T follicular helper cell (primary cell): ENCODE measurements at places on chromosomes 16 and 17.

GRCh38 chr16:5461141-5461540, 363.5 kb upstream of the EEF2KMT start:
- no peak for DNase-seq

GRCh38 chr17:79931817-79932309, 92.6 kb upstream of the CBX4 start:
- DNase-seq = no peak

GRCh38 chr17:63774969-63775265, 947 bp downstream of the DDX42 start:
- DNase-seq = no peak

DNA sequence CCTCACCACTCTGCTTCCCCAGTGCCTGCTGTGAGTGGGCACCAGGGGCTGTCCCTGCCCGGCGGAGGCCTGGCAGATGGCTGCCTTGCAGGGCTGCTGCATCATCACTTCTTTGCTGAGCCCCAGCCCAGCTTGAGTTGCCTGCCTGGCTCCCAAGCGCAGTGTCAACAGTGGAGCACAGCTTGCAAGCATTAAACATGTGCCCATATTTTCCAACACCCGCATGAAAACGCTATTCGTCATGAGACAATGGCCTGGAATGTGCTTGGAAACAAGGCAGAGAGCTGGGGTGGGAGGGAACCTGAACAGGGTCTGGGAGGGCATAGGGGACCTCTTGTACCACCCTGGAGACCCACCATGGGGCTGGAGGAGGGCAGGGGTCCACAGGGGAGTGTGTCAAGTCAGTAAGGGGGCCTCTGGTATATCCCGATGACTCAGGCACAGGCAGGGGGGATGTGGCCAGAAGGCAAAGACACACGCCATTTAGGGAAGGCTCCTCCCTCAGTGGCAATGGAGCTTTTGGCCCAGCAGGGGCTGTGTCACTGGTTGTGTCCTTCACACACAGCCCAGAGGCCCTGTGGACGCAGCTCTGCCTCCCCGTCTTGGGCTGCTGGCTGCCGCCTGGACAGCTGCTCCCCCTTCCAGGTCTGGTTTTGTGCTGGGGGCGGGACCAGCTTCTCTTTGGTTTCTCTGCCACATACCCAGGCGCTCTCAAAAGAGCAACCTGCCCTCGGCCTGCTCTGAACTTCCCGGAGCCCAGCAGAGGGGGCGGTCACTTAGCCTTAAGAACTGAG, 17.4 kb upstream of the MTSS2 start:
- no peak for DNase-seq

GRCh38 chr17:32259586-32259985, 6.0 kb upstream of the RHBDL3 start:
- DNase-seq = no peak

DNA sequence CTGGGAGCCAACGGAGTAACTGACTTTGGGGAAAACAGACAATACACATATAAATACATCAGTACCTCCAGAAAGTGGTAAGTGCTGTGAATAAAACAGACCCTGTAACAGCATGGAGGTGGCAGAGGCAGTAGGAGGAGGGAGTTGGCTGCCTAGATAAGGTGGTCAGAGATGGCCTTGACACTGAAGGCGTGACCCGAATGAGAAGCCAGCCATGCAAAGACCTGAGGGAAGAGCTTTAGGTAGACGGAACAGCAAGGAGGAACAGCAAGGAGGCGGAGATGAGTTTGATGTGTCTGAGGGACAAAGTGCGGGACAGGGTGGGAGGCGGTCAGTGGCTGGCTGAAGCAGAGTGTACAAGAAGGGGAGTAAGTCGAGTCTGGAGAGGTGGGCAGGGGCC, 8.1 kb upstream of the SLC6A4 start:
- no peak for DNase-seq

DNA sequence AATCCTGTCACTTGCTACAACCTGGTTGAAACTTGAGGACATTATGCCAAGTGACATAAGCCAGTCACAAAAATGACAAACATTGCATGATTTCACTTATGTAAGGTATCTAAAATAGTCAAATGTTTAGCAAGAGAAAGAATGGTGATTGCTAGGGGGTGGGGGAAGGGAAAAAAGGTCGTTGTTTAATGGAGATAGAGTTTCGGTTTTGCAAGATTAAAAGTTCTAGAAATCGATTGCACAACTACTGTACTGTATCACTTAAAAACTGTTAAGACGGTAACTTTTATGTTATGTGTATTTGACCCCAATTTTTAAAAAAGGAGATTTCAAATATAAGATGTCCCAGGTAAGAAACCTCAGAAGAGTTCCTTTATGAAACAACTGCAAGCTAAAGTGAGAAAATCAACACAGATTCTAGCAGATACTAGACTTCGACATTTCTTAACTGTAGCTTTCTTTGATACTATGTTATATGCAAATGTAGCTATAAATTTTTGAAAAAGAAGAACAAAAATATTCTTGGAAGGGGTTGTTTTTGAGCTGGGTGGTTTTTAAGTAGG, 5.9 kb downstream of the MEOX1 start:
- DNase-seq = no peak

GRCh38 chr16:12535535-12536411, 267.9 kb downstream of the CPPED1 start:
- DNase-seq = no peak

- DNase-seq = no peak
Observed at GRCh38 chr16:56316545-56316944, 108.8 kb downstream of the AMFR start.

DNA sequence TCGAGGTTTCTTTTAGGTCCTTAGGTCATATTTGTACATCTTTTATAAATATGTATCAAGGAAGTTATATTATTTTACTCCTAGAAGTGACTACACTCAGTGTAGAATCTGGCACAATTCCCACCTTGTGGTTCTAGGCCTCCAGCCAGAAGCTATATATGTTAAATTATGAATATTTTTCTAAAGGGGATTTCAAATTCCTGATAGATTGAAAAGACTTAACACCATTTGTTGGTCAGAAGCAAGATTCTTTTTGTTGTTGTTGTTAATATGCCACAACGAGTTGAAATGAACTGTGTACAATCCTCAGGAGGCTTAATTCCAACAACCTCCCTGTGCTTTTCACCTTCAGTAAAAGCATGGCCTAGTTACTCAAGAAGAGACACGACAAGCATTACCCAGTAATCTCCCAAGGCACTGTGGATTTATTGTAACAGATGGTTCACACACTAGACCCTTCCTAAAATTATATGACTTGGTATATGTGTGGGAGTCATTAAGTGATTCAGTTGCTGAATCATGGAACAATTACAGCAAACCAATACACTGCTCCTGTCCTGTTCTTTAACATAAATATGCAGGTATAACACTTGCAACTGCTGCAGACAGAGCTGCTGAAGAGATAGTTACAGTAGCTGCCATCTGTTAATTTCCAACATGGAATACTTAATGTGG, 964.4 kb upstream of the GOT2 start:
- no peak for DNase-seq

GRCh38 chr17:79331492-79331891, 256.9 kb downstream of the ENGASE start:
- no peak for DNase-seq

DNA sequence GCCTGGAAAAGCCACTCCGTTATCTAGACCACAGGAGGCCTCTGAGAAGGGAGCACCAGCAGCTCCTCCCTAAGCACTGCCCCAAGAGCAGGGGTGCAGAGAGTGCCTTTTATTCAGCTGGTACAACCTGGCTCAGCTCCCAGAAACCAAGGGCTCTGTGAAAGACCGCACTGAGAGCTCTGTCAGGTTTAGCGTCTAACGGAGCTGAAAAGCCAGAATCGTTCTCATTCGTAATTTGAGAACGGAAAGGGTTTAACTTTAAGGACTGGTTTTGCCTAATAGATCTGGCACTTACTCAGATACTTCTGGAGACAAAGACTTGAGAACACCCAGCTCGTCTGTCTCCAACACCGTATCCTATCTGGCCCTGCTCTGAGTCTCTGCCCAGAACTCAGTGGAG, 13.5 kb downstream of the MPG start:
- no peak for DNase-seq

DNA sequence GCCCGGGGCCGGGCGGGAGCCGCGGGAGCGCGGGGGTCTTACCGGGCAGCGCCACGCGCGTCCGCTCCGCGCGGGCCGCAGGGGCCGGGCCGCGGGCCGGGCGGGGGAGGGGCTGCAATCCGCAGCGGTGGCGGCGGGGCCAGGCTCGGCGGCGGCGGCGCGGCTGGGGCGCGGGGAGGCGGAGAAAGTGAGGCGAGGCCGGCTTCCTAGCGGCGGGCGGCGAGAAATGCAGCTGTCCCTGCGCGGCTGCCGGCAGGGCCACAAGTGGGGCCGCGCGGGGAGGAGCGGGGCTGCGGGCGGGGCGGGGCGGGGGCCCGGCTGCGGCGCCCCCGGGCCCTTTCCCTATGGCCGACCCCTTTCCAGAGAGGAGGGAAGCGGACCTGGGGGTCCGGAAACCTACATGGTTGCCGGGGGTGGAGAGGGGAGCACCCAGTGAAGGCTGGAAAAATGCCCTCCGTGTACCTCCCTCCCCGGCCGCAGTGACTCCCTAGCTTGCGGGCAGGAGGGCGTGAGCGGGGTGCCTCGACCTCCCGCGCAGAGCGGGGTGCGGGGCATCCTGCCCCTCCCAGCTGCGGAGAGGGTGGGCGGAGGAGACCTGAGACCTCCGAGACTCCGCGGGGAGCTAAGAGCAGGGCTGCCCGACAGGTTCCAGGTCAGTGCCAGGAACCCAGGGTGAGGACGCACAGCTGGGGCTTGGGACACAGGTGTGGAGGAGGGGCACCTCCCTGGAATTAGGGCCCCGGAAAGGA, at the start of gene CUEDC1:
Gene CUEDC1 (minus strand): TSS at position 230 of the 749 bp plus-strand sequence. CDS start 69,848 bp downstream, outside the sequence.
- DNase-seq = peak; percentile 50

DNA sequence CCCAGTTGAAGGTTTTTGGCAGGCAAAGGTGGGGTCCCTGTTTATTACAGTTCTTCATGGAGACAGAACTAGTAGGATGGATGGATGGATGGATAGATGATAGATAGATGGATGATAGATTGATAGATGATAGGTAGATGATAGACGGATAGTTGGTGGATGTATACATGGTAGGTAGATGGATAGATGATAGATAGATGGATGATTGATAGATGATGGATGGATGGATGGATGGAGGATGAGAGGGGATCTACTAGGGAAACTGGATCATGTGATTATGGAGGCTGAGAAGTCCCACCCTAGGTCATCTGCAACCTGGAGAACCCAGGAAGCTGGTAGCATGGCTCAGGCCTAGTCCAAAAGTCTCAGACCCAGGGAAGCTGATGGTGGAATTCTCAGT, 88.6 kb downstream of the ABCC1 start:
- no peak for DNase-seq

DNA sequence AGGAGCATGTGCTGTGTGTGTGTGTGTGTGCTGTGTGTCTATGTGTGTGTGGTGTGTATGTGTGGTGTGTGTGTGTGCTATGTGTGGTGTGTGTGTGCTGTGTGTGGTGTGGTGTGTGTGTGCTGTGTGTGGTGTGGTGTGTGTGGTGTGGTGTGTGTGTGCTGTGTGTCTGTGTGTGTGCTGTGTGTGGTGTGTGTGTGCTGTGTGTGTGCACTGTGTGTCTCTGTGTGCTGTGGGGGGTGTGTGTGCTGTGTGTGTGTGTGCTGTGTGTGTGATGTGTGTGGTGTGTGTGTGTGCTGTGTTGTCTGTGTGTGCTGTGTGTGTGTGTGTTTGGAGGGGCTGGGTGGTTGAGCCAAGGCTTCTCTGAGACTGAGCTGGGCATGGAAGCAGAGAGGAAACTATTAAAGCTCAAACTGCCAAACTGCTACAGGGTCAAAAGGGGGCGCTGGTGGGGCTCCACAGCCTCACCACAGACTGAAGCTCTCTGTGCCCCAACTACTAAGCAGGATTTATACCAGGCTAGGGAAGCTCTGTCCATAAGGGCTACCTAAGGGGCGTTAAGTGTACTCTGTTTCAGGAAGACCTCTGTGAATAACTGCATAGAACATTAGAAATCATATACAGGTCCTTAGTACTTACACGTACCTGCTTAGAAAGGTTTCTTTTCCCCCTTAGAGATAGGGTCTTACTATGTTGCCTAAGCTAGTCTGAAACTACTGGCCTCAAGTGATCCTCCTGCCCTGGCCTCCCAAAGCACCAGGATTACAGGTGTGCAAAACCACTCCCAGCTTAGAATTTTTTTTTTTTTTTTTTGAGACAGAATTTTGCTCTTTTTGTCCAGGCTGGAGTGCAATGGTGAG, 27.8 kb upstream of the GHDC start:
- peak; percentile 42 for DNase-seq

DNA sequence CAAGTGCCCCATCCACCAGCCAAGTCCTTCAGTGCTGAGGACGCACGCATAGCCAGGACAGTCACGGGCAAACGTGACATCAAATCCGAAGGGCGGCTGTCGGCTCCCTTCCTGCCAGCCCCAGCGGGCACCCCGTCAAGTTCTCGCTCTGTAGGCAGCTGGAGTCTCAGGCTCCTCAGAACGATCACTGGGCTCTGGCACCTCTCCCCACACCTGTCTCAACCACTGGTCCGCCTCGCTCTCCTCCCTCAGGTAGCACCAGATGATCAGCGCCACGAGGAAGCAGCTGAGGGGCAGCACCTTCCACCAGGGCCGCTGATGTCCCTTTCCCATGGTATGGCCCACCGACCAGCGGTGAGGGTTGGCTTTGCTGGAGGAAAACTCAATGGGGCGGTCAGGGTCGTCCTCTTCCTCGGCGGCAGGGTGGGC, 422 bp downstream of the UQCC4 start:
- no peak for DNase-seq

DNA sequence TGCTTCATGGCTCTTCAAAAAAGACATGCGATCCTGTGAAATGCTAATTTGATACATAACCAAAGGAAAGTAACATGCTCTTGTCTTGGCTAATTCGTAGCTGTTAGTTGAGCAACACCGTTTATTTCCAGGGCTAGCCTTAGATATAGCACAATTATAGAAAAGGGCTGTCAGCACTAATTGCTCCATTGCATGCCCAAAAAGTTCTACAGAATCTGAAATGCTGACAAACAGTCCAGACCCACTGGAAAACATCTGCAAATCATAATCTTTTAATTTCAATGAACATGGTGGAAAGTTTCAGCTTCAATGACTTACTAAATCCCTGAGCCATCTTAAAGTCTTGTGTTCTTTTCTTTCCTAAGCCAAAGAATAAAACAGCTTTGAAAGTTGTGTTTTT, 42.9 kb upstream of the NUDT7 start:
- DNase-seq = no peak

DNA sequence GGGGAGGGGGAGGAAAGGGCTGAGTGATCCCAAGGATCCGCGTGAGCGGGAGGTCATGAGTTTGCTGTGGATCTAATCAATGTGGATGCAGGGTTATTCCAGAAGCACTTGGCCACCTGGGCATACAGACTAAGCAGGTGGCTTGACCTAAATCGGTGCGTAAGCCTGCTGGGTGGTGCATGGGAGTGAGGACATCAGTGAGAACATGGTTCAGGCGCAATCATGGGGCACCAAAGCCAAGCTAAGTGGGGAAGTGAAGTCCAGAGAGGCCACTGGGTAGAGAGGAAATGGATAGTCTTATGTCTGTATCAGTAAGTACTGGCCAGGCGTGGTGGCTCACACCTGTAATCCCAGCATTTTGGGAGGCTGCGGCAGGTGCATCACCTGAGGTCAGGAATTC, 18.9 kb upstream of the MFSD6L start:
- no peak for DNase-seq
